ENCODE measurements at places on chromosomes 12 and 14.

- DNase-seq, result no peak
These were observed 110.1 kb upstream of the BCL2L14 start for GRCh38 chr12:11960646-11961045.

DNA sequence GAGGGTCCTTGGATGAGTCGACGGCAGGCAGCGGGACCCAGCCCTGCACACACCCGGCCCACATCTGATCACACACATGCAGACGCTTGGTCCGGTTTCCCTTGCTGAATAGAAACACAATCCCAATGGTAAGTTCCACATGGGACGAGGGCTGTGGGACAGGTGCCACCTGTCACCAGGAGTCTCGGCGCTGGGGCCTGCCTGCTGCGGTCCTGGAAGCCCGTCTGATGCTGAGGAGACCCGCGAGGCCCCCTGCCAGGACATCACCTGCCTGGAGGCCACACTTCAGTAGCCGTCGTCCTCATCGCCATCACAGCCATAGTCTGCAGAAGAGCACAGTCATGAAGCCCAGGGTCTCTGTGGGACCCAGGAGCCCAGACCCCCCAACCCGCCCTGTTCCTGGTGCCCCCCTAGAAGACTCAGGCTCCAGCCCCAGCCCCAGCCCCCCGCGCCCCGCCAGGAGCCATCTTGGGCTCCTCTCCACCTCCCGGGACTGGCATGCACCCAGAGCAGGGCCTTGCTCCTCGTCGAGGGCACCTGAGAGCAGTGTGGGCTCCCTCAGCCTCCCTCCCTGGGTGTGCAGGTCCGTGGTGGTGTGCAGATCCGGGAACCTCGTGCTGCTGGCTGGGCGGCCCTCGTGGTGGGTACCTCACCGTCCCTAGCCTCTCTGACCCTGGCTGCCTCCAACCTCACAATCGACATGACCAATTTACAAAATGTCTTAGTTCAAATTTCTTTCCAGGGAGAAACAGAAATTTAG is 29.3 kb upstream of the NUDT14 start:
- DNase-seq, result no peak

- no peak for DNase-seq
These were observed at the start of gene DHRS2 for GRCh38 chr14:23636317-23637211. Gene DHRS2, plus strand, starts transcription at chr14:23636364. Its CDS starts 2,501 bp downstream, at chr14:23638865.

- DNase-seq, result no peak
These were observed 201.1 kb downstream of the ITPR2 start for GRCh38 chr12:26631846-26632245.

GRCh38 chr14:50791201-50791600 is 39.8 kb downstream of the NIN start:
- no peak for DNase-seq

DNA sequence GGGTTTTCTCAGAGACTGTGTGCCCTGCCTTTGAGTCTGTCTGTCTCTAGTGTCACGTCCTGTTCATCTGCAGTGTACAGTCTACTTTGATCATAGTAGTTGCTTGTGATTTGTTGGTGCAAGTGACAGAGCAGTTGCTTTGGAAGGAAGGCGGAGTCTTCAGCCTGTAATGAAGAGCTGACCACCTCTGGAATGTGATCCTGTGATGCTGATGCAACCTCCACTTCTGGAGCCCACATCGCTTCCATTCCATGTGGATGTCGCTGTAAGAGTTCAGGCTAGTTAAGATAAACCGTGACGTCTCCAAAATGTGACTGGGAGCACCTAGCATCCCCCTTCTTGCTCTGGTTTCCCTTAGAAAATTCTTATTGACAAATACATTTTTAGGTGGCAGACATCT is 51.8 kb downstream of the PELI2 start:
- DNase-seq, result no peak

DNA sequence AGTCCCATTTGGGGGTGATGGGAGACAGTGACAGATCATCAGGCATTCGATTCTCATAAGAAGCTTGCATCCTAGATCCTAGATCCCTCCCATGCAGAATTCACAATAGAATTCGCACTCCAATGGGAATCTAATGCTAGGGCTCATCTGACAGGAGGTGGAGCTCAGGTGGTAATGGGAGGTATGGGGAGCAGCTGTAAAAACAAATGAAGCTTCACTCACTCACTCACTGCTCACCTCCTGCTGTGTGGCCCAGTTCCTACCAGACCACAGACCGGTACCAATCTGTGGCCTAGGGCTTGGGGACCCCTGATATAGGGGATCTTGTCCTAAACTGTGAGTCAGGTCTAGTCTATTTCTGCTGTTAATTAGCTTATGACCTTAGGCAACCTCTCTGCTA is 40.1 kb upstream of the EPS8 start:
- DNase-seq, result no peak

- peak; percentile 63 for DNase-seq
These were observed 575 bp downstream of the L2HGDH start for GRCh38 chr14:50311337-50311971.

DNA sequence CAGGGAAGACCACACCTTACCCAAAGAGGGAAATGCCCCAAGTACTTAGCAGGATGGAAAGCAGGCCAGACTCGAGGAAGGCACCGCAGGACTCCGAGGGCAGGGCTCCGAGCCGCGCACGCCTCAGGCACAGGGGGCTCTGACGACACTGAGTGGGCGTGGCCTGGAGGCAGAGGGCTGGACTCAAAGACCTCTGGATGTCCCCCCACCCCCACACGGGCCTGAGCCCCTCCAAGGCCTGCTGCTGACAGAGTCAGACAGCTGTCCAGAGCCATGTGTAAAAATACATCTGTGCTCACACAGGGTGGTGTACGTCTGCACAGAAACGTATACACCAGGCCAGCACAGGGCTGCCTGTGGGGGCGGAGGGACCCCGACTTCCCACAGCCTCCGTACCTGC is 1.4 kb downstream of the AKT1 start:
- no peak for DNase-seq

GRCh38 chr14:100419856-100420255 is 96.7 kb downstream of the SLC25A47 start:
- DNase-seq, result no peak

- no peak for DNase-seq
These were observed 1.8 kb downstream of the HNRNPC start for GRCh38 chr14:21267431-21267845.

GRCh38 chr12:31220633-31221550 is 105.1 kb downstream of the SINHCAF start:
- DNase-seq, result no peak

GRCh38 chr14:84087986-84088531 is 1441.9 kb upstream of the FLRT2 start:
- DNase-seq, result no peak

GRCh38 chr12:32229971-32230612 is 123.4 kb downstream of the BICD1 start:
- no peak for DNase-seq

- no peak for DNase-seq
These were observed 343.4 kb downstream of the BCAT1 start for GRCh38 chr12:24605466-24605865.

- no peak for DNase-seq
These were observed 156.5 kb downstream of the EPS8 start for GRCh38 chr12:15632708-15633107.

GRCh38 chr12:46403719-46404070 is 31.1 kb upstream of the SLC38A2 start:
- DNase-seq, result no peak

DNA sequence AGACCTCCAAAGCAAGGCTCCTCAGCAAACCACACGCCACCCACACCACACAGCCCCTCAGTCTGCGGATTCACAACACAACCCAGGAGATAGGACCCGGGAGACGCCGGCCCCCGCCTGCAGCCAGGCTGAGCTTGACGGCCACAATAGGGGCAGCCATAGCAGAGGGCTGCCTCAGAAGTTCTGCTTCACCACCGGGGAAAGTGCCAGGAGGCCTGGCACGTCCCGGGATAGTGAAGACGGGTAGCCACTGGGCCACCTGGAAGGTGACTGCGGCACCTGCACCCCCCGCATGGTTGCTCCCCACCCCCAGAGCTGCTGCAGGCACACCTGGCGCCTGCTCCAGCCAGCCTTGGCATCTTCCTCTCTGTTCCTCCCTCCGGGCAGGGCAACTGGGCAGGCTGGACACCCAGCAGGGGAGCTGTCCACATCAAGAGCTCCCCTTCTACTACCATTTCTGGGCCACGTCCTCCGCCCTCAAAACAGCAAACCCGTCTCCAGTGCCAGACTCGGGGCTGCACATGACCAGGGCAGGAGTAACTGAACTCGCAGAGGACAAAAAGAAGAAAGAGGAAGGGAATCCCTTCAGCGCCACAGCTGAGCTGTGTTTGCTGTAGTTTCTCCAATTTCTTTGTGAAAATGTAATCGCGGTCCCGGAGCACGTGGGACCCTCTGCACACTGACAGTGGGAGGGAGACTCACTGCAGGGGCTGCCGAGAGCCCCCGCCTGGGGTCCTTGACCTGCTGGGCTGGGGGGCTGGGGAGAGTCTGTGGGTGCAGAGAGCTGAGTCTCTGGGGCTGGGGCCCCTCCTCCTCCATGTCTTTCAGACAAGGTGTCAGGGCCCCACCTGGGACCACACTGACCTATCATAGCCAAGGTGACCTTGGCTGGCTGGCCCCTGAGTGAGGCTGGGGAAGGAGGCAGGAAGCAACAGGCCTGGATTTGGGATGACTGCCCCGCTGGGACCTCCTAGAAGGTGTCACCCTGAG is 74.2 kb upstream of the C14orf180 start:
- no peak for DNase-seq

GRCh38 chr12:3201339-3202051 is 124.3 kb downstream of the TSPAN9 start:
- DNase-seq, result no peak

DNA sequence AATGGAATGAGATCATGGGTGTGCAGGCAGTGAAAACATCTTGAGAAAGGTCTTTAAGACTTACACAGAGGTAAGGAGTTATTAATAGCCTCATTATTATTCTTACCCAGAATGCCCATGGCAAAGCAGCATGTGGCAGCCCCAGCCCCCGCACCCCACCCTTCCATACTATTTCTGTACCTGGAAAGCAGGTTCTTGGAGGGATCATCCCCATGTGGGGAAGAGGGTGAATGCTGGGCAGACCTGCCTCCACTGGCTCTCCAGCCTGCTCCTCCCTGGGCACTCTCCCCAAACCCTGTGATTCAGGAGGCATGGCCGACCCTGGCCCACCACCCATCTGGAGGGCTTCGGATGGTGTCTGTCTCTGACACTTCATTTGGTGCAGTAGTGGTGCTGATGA is 28.3 kb downstream of the NPC2 start:
- no peak for DNase-seq

- no peak for DNase-seq
These were observed 44.7 kb downstream of the UNC79 start for GRCh38 chr14:93475471-93475870.
